PC-9 (cell line): ENCODE measurements at places on chromosomes 1 and 21. TPM values are rescaled to one million over a fixed set of nuclear protein-coding genes. Genes with fewer than 3 reads are reported as not detected.

Gene RIPK4
- total RNA-seq: 30.1 and 39.3 TPM in 2 replicates

Gene ETV3
- total RNA-seq: 22.1 and 26.2 TPM in 2 replicates

Gene AMY1B
- not detected in 2 replicates for total RNA-seq

Gene PWP2
- total RNA-seq: 22.6 and 22.9 TPM in 2 replicates

Gene FAM72A
- total RNA-seq: 13.2 and 20.0 TPM in 2 replicates

Gene MPZL1
- 67.8 and 80.3 TPM in 2 replicates for total RNA-seq

Gene FAM43B
- total RNA-seq: not detected in 2 replicates

Gene SLFNL1
- total RNA-seq: 0.35 and 0.41 TPM in 2 replicates

GRCh38 chr1:38915352-38915948, 26.2 kb downstream of the RHBDL2 start:
- no peak overlapping the region for H3K27ac ChIP-seq
- no peaks in the 10 kb centered on the region for H3K4me1 ChIP-seq
- H3K4me3 ChIP-seq: no peak overlapping the region
- H3K36me3 ChIP-seq: no peaks in the 10 kb centered on the region
- H3K27me3 ChIP-seq: no peaks in the 10 kb centered on the region
- no peak for DNase-seq

GRCh38 chr1:52055866-52056162, 281 bp upstream of the BTF3L4 start:
- H3K36me3 ChIP-seq: peaks cover 23% of the 10 kb centered on the region
- DNase-seq: no peak
- no peaks in the 10 kb centered on the region for H3K27me3 ChIP-seq

DNA sequence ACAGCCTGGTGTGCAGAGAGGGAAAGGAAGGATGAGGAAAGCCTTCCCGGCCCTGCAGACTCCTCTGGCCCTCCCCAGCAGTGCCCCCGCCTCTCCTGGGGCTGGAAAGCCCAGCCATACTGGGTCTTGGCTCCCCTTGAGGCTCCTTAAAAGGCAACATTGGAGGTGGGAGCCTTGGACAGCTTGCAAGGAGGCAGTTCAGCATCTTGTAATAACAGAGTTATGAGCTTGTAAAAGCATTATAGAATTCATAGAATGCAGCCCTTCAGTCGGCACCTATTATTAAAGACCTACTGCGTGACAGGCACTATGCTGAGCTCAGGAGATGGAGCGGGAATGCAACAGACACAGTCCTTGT, 4.2 kb downstream of the TINAGL1 start:
- H3K27me3 ChIP-seq: no peaks in the 10 kb centered on the region
- peaks cover 73% of the 10 kb centered on the region for H3K4me1 ChIP-seq

DNA sequence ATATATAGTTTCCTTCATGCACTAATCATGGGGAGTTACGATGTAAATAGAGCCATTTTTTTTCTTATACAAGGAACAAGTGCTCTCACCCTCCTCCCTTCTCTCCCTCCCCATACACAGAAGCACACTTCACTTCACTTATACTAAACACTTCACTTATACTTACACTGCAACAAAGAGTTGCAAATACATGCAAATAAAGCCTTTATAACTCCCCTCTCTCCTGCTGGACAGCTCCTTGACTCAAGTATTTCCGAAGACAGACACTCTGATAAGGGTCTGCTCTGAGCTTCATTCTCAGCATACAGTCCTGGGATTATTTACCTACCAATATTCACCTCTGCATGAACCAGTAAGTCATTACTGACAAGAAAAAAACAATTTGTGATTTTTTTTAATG, 35.6 kb upstream of the ERG start:
- H3K27me3 ChIP-seq: peaks cover 8% of the 10 kb centered on the region; the same call in 1 of the 2 replicates
- no peak for DNase-seq
- H3K27ac ChIP-seq: no peak overlapping the region

DNA sequence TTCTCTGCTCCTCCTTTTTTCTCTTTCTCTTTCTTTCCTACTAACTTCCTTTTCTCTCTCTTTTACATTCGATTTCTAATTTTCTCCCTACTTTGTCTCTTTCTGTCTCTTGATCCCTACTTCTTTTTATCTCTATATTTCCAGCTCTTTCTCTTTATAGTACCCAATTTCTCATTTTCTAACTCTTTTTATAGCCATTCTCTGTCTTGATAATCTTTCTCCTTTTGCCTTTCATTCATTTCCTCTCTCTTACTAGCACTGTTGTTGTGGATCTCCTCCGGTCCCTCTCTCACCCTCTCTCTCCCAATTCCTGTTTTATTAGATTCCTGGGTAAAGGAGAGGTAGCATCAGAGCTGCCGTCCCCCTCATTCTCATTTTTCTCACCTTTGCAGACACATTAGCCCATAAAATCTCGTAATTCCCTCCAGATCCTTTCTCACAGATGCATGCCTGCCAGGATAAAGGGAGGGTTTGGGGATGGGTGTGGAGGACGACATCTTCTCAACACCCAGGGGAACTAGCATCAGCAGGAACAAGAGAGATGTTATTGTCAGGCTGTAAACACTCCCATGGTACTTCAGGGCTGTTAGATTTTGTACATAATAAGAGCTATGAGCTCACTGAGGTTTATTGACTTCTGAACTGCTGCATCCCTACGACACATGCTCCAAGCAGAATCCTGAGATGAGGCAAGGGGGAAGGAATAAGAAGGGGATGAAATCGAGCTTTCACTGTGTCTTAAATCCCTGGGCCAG, 159.0 kb upstream of the GALNT2 start:
- H3K27me3 ChIP-seq: peaks cover 17% of the 10 kb centered on the region; the same call in 1 of the 2 replicates
- H3K36me3 ChIP-seq: no peaks in the 10 kb centered on the region
- H3K4me1 ChIP-seq: no peaks in the 10 kb centered on the region
- no peak for DNase-seq

- H3K36me3 ChIP-seq: no peaks in the 10 kb centered on the region
- no peak for DNase-seq
- H3K4me3 ChIP-seq: no peak overlapping the region
- H3K27me3 ChIP-seq: no peaks in the 10 kb centered on the region
Measured at GRCh38 chr1:192260076-192260475, 56.7 kb upstream of the RGS21 start.

DNA sequence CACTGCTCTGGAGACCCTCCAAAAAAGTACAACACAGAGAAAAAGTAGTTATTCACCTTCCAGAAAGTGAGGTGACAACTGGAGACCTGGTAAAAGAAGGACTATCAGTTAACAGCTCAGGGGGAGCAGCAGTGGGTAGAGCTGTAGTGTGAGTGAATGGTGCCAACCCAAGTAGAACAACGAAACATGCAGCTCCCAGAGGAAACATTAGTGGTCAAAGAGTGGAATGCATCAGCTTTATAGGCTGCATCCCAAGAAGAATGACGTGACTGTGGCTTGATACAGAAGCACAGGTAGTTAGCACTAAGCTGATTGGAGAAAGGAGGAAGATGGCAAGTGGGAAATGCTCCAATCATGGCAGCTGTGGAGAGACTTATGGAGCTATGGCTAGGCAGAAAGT, 275.7 kb upstream of the CAMK1G start:
- H3K4me1 ChIP-seq: peaks cover 8% of the 10 kb centered on the region; the same call in 1 of the 2 replicates
- H3K36me3 ChIP-seq: no peaks in the 10 kb centered on the region
- H3K4me3 ChIP-seq: no peak overlapping the region
- no peaks in the 10 kb centered on the region for H3K27me3 ChIP-seq
- no peak overlapping the region for H3K27ac ChIP-seq
- DNase-seq: no peak
